ENCODE measurements at places on chromosomes 4 and X.

DNA sequence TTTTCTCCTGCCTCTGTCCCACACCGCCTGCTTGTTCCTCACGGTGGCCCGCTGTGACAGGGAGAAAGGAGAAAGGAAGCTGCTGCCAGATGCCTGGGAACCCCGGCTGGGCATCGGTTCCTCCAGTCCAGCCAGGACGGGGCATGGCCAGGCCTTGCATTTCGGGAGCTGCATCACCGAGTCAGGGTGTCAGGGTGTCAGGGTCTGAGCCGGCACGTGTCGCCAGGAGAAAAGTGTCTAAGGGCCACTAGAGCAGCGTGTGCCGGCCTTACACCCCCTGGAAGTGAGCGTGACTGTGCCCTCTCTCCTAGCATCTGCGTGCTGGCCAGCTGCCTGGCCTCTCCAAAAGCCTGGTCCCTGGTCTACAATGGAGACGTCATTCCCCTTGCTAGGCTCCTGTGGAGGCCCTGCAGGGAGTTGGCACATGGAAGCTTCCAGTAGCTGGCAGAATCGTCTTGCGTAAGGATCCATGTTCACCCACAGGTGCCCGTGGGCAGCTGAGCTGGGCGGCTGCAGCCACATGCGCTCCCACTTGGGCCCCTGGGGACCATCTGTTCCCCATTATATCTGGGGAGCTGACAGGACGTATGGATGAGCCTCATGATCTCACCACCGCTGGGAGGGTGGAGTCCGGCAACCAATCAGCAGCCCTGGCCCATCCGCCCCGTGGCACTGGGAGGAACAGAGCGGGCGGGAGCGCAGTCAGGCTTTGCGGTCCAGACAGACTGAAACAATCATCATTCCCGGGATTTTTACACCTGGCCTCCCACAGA, 39.9 kb upstream of the HMX1 start:
- DNase-seq: peak; percentile 20

GRCh38 chr4:33696041-33696440, 2548.3 kb downstream of the ARAP2 start:
- DNase-seq: peak; percentile 68

DNA sequence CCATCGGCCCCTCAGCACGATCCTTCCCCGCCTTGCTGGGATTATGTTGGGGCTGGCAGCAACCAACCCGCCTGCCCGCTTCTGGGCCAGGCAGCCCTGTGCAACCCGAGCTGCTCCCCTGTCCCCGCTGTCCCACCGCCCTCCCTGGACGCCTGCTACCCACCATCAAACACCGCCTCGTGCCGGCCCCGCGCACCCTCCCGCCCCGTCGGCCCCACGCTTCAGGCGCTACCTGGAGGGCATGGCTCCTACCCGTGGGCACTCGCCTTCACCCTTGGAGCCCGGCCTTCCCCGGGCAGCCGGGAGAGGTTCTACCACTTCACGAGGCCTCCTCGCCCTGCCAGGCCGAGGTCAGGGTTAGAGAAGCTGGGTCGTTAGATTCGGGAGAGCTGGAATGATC, 37.0 kb downstream of the TKTL1 start:
- no peak for DNase-seq

GRCh38 chr4:41006141-41006540, 208.2 kb downstream of the APBB2 start:
- peak; percentile 50 for DNase-seq

DNA sequence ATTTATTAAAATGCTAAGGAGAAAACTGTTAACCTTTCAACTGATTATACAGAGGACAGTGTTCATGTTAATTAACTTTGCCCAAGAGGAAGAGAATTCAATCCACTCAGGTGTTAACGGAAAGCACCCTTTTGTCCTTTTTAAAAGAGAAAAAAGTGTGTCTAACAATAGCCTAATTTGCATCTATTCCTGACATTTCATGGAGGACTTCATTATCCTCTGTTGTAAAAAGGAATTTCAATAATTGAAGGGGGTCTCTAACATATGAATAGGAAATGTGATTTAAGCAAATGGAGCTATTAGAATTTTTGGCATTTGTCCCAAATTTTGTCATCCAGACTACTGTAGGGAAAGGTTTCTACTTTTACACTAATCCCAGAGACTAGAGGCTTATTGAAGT, 44.6 kb upstream of the GC start:
- no peak for DNase-seq

GRCh38 chr4:173316060-173316459, 18.1 kb downstream of the HMGB2 start:
- DNase-seq: no peak

GRCh38 chr4:6616087-6616995, 24.1 kb upstream of the MRFAP1 start:
- DNase-seq: no peak

- DNase-seq: no peak
Observed at GRCh38 chr4:155445306-155445705, 68.5 kb upstream of the MAP9 start.

GRCh38 chr4:54094451-54094850, 5.5 kb upstream of the GSX2 start:
- no peak for DNase-seq

DNA sequence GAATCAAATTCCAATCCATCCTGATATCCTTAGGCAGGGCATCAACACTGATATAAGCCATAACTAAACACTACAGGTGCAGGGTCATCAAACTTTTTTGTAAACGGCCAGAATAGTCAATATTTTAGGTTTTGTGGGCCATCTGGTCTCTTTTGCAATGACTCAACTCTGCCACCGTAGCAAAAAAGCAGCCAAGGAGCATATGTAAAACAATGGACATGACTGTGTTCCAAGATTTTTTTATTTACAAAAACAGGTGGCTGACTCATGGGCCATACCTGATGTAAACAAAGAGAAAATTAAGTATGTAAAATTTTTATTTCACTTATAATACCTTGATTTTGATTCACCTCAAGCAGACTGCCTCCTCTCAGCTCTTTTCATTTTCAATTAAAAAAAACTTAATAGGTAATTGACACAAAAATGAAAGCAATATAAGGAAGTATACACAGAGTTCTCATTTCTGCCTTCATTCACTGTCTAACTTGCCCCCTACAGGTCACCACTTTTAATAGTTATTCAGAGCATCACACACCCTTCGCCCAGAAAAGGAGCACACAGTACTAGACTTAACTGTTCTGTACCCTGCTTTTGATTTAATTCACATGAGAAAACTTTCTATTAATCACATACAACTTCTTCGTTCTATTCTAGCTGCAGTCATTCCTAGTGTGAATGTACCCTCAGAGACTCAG, 35.3 kb upstream of the GPM6B start:
- no peak for DNase-seq

DNA sequence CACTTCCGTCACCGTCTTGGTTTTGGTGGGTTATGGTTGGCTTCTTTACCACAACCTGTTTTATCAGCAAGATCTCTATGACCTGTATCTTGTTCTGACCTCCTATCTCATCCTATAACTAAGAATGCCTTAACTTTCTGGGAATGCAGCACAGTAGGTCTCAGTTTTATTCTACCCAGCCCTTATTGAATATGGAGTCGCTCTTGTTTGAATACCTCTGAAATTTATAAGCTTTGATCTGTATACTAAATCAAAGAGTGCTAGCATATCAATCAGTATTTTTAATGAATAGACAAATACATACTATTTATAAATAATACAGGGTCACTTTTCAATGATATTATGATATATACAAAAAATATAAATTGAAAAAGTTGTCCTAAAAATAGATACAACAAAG, 690.0 kb downstream of the TRAM1L1 start:
- no peak for DNase-seq

- DNase-seq: no peak
Observed at GRCh38 chrX:36568946-36569345, 439.2 kb upstream of the FAM47C start.

GRCh38 chr4:26218677-26219605, 101.9 kb upstream of the RBPJ start:
- no peak for DNase-seq

DNA sequence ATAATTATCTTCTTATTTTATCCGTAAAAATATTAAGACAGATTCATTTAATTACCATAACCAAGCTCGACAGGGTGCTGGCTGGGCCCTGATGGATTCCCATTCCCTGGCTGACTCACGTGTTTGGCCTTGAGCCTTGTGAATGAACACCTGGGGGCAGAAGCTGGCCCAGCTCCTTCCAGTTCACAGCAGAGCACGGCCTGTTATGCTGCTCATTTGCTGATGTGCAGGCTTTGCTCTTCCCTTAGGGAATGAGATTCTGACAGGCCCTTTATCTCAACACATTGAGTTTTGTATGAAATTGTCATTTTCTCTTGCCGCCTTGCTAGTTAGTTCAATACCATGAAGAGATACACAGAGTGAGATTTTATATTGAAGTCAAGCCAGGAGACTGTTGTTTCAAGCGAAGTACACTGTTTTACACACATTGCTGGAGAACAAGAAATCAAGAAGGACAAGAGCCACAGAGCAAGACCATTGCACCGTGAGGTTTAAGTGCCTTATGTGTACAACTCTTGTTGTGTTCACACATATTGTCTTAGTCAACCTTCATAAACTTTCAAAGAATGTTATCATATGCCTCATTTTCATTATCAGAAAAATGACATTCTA, 1583.3 kb downstream of the STIM2 start:
- DNase-seq: peak; percentile 1

DNA sequence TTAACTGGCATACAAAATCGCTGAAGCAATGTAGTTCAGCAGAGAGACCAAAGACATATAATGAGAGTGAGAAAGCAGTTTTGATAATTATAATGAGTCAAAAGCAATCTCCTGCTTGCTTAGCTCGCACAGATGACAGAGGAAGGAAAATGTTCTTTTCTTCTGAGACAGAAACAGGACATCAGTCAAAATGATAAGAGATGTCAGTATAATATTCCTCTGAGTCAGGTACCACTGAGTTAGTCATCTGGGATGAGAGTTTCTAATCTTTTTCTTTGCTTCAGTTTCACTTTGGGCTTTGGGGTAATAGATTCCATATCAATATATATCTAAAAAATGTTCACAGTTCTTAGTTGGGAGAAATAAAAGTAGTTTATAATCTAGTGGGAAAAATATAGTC, 387.2 kb downstream of the PCDH7 start:
- no peak for DNase-seq

GRCh38 chr4:25970226-25970675, 56.2 kb downstream of the SMIM20 start:
- no peak for DNase-seq

- no peak for DNase-seq
Observed at GRCh38 chrX:53481093-53481492, 46.9 kb upstream of the HSD17B10 start.

DNA sequence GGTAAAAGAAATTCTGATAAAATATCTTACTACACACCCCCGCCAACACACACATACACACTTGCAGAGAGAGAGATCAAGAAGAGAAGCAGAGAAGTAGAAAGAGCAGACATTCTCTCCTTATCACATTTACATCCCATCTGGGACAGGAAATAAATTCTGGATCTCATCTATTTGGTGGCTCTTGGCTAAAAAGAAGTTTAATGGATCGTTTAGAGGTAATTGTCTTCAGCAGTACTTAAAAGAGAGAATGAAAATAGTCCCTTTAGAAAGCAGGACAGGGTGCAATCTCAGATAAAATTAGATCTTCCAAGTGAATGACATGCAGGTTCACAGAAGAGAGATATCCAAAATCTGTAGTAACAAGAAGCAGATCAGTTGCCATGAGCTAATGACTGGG, 1392.5 kb downstream of the RAPGEF2 start:
- no peak for DNase-seq

DNA sequence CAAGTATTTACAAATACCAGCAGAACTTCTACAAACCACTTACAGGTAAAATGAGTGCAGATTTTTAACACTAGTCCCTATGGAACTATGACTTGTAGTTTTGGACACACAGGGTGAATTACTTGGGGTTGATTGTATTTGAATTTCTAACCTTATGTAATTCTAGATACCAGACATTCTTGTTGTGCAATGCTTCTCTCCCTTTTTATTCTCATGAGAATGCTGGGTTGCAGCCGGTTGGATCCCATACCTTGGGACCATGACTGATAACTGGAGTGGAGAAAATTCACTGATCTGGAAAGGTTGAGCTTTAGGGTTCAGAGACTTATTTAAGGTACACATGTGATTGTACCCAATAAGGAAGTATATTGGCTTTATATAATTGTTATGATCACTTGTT, 8.8 kb downstream of the TET2 start:
- DNase-seq: no peak

DNA sequence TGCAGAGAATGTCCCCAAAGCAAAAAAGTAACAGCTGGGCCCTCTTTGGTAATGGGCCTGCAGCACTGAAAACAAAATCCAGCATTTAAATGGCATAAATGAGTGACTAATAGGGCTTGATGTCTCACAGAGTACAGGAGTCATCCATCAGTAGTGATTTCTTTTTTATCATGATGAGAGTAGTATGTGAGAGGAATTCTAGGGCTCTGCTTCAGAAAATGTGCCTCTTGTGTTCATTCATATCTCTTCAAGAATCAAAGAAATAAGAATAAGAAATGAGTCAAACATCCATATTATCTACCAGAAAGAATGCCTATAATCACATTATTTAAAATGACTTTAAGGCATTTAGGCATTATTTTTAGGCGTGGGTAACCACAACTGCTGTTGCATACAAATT, 792.9 kb upstream of the HTR2C start:
- no peak for DNase-seq

Data from foreskin fibroblast (primary cell).